Body of pancreas (tissue), 4 donors: ENCODE measurements at places on chromosomes 13 and 19.

DNA sequence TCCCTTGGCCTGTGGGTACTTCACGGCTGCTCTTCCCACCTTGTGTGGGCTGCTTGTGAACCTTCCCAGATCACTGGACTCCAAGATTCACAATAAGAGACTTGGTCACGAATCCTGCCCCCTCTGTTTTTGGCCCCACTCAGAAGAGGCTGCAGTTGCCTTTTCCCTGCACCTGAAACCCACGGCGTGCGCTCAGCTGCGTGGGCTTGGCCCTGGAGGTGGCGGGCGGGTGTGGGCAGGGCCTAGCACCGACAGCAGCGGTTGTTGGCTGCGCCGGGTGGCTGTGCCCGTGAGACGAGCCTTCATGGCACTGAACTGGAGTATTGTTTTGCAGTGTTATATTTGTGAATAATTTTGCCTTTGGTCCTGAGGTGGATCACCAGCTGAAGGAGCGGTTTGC lies 33.8 kb downstream of the PLEKHJ1 start:
- H3K36me3 ChIP-seq = peaks cover 2% of the 10 kb centered on the region
- no peaks in the 10 kb centered on the region for H3K4me1 ChIP-seq
- H3K27ac ChIP-seq = no peak overlapping the region
- no peaks in the 10 kb centered on the region for H3K27me3 ChIP-seq

GRCh38 chr13:112773601-112774447 lies 84.0 kb downstream of the ATP11A start:
- H3K4me3 ChIP-seq = no peak overlapping the region
- H3K36me3 ChIP-seq = no peaks in the 10 kb centered on the region
- H3K27me3 ChIP-seq = no peaks in the 10 kb centered on the region
- no peak for DNase-seq
- no peak overlapping the region for H3K27ac ChIP-seq
- peaks cover 20% of the 10 kb centered on the region for H3K4me1 ChIP-seq

GRCh38 chr19:28519952-28520861 lies 692.7 kb downstream of the UQCRFS1 start:
- H3K36me3 ChIP-seq = no peaks in the 10 kb centered on the region
- no peak overlapping the region for H3K27ac ChIP-seq
- no peaks in the 10 kb centered on the region for H3K4me1 ChIP-seq
- DNase-seq = peak; percentile 56

DNA sequence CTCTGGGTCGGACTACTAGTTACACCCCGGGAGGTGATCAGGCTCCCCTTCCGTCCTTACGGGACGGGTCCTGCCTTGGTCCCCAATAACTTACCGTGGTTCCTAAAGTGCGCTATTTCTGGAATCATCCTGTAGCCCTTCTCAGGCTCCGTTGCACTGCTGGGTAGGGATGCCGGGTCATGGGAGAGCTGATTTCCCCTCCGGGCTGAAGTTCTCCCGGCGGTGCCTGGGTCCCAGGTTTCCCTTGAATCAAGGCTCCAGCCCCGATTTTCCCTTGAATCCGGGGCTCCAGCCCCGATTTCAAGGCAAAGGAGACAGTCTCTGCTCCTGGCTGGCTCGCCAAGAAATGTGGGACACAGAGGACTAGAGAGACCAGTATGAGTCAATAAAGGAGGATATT lies 43.4 kb downstream of the ZNF493 start:
- no peak for DNase-seq
- H3K27ac ChIP-seq = peak overlapping the region; percentile 45
- H3K4me1 ChIP-seq = peaks cover 60% of the 10 kb centered on the region
- H3K4me3 ChIP-seq = no peak overlapping the region

- no peak overlapping the region for H3K4me3 ChIP-seq
- no peak overlapping the region for H3K27ac ChIP-seq
- H3K27me3 ChIP-seq = no peaks in the 10 kb centered on the region
- peaks cover 7% of the 10 kb centered on the region for H3K4me1 ChIP-seq
Observed at GRCh38 chr13:42276683-42277082, 4.7 kb downstream of the AKAP11 start.

- no peak for DNase-seq
- no peak overlapping the region for H3K27ac ChIP-seq
- H3K4me1 ChIP-seq = no peaks in the 10 kb centered on the region
Observed at GRCh38 chr19:10133596-10133995, 13.9 kb upstream of the EIF3G start.

GRCh38 chr19:45168767-45169351 lies 8.1 kb upstream of the NKPD1 start:
- no peak for DNase-seq
- no peaks in the 10 kb centered on the region for H3K4me1 ChIP-seq
- H3K4me3 ChIP-seq = no peak overlapping the region
- no peaks in the 10 kb centered on the region for H3K27me3 ChIP-seq
- no peaks in the 10 kb centered on the region for H3K36me3 ChIP-seq
- no peak overlapping the region for H3K27ac ChIP-seq
